T follicular helper cell (primary cell): ENCODE measurements at places on chromosomes 2 and 18.

DNA sequence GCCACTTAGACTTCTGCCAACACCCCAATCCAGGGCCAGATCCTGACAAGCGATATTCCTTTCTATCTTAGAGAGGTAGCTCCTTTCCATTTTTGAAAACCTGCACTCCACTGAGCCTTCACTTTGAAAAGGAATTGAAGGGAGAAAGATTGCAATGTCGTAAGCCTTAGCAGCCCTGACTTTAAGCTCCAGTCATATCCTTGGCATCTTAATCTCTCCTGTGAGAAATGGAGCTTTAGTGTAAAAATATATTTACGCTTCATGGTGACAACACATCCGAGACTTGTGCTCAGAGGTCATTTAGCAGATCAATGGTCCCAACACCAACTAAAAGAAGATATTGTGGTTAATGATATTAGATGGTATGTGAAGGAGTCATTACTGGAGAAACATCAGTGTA lies 235.8 kb upstream of the MEX3C start:
- no peak for DNase-seq

GRCh38 chr2:115194623-115195022 lies 752.2 kb downstream of the DPP10 start:
- DNase-seq, result no peak

DNA sequence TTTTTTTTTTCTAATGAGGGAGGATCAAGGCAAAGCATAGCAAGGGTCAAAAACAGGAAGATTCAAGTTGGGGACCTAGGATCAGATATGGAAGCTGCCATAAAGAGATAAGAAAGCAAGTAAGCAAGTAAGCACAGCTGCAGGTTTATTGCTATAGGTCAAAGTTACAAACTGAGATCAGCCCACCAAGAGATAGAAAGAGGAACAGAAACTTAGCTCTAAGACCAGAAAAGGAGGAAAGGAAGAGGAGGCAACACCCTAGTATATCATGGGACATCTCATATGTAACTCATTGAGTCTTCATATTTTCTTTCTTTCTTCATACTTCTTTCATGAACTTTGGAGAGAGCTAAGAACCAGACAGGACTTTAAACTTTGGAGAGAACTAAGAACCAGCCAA lies 295.9 kb upstream of the CRIM1 start:
- no peak for DNase-seq

- DNase-seq, result no peak
Observed at GRCh38 chr2:48048476-48049171, 142.3 kb upstream of the FBXO11 start.

GRCh38 chr2:182406221-182406620 lies 20.6 kb downstream of the PDE1A start:
- DNase-seq, result no peak

DNA sequence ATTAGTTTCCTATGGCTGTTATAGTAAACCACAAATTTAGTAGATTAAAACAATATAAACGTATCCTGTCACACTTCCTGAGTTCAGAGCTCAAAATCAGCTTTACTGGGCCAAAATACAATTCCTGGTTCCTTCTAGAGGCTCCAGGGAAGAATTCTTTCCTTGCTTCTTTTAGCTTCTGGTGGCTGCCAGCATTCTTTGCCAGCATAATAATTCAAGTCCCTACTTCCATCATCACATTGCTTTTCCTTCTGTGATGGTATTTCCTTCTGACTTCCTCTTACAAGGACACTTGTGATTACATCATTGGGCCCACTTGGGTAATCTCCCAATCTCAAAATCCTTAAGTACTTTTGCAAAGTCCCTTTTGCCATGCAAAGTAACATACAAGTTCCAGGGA lies 40.6 kb downstream of the MOB4 start:
- no peak for DNase-seq

DNA sequence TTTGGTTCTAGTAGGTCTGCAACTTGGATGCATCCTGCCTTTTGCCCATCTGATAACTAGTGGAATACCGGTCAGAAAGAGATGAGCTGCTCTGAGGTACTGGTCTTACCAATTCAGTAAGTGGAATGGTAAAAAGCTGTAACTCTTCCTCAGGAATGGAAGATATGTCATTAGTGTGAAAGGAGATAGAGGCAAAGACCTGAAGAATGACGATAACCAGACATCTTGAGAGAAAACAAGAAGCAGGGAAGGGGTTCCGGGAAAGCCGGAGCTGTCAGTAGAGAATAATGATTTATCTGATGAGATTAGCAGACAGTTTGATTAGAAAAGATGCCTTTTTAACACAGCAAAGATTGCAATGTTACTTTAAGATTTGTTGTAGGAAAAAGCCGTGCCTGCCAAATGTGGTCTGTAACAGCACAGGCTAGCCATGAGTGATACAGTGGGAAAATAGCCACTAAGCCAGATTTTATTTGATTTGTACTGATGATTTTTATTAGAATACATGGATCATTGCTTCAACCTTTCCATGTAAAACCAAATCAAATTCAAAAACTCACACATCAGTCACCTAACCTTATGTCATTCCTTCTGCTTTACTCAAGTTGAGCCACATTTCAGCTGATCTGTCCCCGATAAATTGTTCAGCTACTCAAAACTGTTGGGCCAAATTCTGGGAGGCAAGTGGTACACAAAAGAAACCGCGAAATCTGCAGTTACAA lies 110.0 kb downstream of the TCF4 start:
- DNase-seq, result no peak

- no peak for DNase-seq
Observed at GRCh38 chr2:16255120-16255519, 314.8 kb downstream of the MYCN start.

DNA sequence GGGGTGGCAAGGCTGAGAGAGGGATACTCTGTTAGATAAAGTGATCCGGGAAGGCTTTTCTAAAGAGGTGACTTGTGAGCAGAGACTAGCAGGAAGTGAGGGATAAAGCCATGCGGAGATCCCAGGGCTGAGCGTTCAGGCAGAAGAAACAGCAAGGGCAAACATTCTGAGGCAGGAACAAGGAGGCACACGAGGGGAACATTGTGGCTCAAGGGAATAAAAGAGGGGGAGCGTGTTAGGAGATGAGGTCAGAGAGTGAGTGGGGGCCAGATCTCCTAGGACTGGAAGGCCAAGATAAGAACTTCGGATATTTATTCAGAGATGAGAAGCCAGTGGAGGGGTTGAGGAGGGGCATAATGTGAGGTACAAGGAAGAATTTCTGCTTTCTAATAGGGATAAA lies 67.1 kb downstream of the ACTR2 start:
- no peak for DNase-seq

DNA sequence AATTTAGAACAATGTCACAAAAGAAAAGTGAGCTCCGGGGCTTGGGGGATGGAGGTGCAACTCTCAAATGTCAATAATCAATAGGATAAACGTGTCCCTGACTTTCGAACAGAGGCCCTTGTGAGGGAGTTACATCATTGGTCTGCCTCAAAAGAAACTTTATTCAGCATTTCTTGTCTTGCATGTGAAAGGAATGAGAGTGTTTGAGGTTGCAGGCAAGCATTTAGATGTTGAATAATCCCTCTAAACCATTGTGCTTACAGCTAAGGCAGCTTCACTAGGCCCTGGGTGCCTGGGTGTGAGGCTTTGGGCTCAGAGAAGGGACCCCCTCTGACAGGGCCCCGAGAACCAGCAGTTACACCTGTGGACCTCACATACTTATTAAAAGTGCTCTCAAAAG lies 28.6 kb upstream of the FHL2 start:
- no peak for DNase-seq

- no peak for DNase-seq
Observed at GRCh38 chr18:2589345-2590068, 18.1 kb downstream of the NDC80 start.
